ENCODE measurements at places on chromosomes 3 and 15.

- DNase-seq: no peak
Observed at GRCh38 chr15:100558771-100559254, 30.1 kb upstream of the CERS3 start.

DNA sequence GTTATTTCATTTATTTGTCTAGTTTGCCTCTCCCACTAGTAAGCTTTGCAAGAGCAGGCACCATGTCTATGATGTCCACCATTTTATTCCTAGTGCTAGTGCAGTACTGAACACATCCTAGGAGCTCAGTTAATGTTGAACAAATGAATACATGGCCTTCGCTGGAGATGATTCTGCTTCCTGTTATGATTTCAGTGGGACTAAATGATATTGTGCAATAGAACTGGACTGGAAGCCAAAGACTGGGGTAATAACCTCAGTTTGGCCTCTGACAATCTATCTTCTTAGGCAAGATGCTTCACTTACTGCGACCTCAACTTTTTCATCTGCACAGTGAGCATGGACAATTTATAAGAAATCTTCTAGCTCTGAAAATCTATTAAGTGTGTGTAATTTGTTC lies 191.3 kb downstream of the ADAMTSL3 start:
- no peak for DNase-seq

GRCh38 chr3:9777694-9778021 lies 7.9 kb upstream of the CAMK1 start:
- DNase-seq: no peak

DNA sequence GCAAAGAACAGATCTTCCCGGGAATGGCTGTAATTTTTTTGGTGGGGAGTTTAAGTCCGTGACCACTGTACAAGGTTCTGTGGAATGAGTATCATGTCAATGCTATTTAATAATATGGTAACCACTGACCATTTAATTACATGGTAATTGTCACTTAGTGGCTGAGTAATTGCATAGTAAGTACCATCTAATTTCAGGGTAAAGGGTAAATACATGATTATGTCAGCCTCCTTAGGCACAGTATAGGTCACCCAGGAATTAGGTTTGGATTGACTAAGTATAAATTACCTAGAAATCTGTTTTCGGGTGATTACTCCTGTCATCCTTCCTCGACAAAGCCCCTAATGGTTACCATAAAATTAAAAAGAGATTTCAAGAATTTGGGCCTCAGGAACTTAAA lies 120.1 kb upstream of the AGBL1 start:
- DNase-seq: no peak

DNA sequence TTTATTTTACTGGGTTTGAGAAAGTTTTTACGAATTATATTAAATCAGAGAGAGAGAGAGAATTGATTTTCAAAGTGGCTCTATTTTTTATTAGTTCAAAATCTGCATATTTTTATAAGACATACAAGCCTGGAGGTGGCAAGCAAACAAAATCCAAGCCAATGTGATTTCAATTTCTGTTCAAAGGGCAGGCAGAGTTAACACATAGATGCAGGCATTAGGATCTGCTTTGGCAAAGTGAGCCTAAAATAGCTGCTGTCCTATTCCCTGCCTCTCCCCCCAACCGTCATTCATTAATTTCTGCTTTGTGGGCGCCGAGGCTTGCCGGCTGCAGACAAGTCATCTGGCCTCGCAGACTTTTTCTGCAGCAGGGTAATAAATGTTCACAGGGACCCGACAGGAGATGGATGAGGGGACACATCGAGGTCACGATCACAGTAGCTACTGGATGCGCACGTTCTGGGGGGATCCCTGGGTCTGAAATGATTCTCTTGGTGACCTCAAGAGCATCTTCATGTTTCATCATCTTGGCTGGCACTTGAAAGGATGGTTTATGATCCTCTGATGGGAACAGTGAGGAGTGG lies 123.9 kb upstream of the SLC6A11 start:
- no peak for DNase-seq

- no peak for DNase-seq
Observed at GRCh38 chr15:101805605-101806345, 2.5 kb downstream of the OR4F6 start.

DNA sequence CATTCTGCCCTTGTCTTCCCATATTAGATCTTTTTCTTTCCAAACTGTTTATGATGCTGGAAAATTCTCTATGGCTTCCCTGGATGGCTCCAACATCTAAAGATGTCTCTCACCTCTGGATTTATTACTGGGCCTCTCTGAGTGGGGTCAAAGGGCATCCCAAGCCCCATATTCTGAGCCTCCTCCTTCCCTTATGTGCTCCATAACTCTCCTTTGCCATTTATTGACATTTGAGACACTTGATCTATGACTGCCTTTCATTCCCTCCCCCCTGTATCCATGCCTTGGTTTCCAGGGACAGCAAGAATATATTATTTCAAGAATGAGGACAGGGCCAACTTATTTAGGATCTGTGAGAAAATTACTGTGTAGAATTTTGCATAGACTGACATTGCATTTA lies 369.3 kb upstream of the ONECUT1 start:
- no peak for DNase-seq

GRCh38 chr3:126894475-126894874 lies 88.4 kb upstream of the PLXNA1 start:
- no peak for DNase-seq

- DNase-seq: no peak
Observed at GRCh38 chr3:122727294-122727693, 46.7 kb downstream of the PARP14 start.

GRCh38 chr15:92683511-92683834 lies 27.9 kb upstream of the FAM174B start:
- DNase-seq: no peak

DNA sequence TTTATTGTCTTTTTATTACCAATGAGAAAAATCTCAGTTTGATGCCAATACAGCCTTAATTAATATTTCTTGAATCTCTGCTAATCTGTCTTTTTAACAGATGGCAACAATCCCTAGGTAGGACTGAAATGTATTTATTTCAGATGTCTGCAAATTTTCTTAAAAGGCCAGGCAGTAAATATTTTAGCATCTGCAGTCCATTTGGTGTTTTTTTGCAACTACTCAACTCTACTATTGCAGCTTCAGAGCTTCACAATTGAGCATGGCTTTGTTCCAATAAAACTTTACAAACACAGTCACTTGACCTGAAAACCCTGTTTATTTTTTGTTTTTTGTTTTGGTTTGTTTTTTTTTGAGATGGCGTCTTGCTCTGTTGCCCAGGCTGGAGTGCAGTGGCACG lies 82.7 kb downstream of the RARB start:
- DNase-seq: no peak

DNA sequence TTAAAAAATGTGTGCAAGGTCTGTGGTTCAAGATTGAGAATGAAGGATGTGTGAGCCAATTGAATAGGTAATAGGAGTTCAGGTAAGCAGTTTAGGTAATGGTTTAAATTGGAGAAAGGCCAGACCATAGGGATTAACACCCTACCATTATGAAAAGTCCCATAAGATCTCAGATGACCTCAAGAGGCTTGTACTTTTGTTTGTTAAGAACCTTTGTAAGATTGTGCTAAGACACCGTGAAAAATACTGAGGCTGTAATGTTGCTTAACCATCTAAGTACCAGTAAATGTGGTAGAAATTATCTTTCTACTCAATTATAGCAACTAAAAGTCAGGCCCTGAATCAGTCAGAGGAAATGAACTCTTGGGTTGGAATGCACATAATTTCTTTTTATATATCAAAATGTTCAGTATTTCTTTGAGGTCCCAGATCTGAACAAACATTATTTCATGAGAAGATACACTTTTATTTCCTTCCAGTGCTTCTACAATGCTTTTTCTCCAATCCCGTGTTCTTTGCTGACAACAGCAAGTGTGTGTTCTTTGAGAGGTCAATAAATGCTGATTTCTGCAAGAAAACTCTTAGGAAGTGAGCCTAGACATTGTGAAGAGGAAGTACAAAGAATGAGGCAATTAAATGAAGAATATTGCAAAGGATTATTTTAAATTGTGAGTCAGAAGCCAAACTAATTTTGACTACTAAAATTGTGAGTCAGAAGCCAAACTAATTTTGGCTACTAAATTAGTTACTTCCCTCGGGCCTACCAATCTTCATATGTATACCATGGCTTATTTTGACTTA lies 66.4 kb downstream of the TCF12 start:
- no peak for DNase-seq

DNA sequence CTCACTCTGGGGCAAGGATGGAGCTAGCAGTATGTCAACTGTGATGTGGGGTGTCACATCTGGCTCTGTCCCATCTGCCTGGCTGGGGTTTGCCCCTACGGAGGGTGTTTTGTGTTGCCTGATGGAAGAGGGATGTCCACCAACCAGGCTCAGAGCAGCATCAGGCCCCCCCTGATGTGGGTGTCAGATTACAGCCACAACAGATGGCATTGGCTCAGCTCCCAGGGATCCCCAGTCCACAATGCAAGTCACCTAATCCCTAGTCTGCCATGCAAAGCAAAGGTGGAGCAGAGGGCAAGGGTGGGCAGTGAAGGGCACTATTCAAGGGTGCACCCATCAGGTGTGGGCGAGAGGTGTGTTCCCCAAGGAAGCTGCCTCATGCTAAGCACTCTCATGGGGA lies 48.9 kb upstream of the AMOTL2 start:
- no peak for DNase-seq

DNA sequence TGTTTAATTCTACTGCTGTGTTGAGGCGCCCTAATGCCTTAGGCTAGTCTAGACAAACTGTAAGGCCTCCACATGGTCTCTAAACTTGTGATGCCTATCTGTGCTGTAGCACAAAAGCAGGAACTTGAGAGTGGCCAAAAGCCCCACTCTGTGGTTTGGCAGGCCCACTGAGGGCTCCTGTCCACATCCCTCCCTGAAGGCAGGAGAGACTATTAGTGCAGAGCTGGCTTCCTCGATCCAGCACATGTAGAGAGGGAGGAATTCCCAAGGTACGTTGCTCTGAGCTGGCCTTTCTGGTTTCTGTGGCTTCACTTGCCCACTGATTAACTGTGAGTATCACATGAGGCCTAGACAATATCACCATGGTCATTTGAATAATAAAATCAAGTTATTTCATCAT lies 90.6 kb downstream of the POLR2M start:
- no peak for DNase-seq

GRCh38 chr15:80474224-80475215 lies 70.3 kb downstream of the ARNT2 start:
- no peak for DNase-seq

GRCh38 chr3:72888546-72889309 lies 882 bp downstream of the GXYLT2 start:
- DNase-seq: no peak

Measured in stimulated activated CD4-positive, alpha-beta T cell treated with anti-CD3 and anti-CD28 coated beads, Interleukin-12 subunit alpha, Interleukin-12 subunit beta, amount 100 ng/mL, for 48 hours (primary cell).